NCI-H69 (cell line): ENCODE measurements at places on chromosomes 3 and 15.

GRCh38 chr3:127141921-127142730 is 50.8 kb upstream of the PRR23E start:
- DNase-seq: peak; percentile 87

- DNase-seq: no peak
Observed at GRCh38 chr3:108755686-108756085, 1.5 kb downstream of the RETNLB start.

DNA sequence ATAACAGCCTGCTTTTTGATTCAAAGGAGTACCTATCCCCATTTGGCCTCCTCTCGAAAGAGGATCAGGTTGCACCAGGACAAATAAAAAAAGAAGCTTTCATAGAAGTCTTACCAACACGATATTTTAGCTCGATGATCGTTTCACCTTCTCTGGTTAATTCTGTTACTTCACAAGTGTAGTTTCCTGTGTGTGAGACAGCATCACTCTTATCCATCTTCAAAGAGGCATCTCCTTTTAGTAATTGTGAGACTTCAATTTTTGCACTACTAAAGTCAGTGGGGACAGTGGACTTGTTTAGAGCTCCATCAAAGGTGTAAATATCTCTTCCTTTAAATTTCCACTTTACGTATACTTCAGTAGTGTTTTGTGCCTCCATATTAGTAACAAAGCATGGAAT is 11.0 kb downstream of the CD47 start:
- no peak for DNase-seq

- DNase-seq: peak; percentile 28
Observed at GRCh38 chr3:105686278-105686897, 182.4 kb downstream of the CBLB start.

DNA sequence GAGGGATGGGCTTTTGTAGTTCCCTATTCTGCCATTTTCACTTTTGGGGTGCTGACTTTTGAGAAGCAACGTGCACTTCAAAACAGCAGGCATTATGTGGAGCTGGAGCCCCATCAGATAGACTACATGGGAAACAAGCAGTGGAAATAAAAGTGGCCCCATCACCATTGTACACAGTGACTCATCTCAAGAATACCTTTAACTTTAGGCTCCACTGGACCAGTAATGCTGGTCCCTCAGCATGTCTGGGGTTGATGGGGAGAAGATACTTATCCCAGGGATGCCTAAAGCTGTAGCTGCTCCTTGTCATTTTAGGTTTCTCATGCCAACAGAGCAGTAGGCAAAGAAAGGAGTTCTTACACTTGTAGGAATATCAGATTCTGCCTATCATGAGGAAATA is 45.0 kb downstream of the LSM3 start:
- DNase-seq: no peak

DNA sequence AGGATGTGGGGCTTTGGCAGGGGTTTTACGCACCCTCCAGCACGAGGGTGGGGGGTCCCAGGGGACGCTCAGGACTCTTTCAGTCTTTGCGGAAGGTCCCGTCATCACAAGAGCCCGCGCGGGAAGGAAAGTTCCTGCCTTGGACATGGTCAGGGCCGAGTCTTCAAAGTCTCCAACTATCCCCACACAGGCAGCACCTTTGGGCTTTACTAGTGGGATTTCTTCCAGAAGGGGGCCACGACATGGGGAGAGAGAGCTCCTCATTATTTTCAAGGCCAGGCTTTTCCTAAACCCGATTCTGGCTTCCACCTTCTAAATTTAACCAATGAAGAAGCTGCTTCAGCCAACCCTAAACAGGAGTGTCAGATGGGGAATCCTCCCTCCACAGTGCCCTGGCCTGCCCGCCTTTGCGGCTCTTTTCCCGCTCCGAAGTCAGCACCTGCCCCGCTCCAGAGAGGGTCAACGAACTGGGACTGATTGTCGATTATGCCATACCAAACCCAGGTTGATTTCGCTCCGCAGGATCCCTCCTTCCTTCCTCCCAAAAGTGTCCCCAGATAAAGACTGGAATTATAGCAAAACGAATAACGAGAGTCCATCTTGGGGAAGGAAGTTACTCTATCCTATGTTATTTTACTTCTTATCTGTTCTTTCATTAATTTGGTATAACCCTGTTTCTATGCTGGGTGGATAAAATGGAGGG is 11.0 kb downstream of the SHOX2 start:
- DNase-seq: no peak

DNA sequence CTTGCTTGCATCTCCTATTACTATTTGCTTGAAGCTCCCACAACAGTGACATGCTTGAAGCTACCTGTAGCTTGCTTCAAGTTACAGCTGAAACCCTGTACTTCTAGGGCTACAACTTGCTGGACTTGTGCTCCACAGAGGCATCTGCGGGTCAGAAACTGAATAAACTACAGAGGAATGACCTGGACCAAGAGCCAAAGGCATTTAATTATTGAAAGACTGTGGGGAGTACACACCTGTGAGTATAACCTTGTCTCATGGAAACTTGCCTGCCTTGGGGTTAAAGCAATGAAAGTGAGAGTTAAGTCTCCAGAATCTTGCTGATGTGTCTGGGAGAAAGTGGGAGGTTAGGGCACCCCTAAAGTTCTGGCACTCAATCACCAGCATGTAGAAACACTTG is 69.8 kb downstream of the UMPS start:
- DNase-seq: no peak

GRCh38 chr15:80614711-80615360 is 80.3 kb upstream of the ABHD17C start:
- DNase-seq: no peak

DNA sequence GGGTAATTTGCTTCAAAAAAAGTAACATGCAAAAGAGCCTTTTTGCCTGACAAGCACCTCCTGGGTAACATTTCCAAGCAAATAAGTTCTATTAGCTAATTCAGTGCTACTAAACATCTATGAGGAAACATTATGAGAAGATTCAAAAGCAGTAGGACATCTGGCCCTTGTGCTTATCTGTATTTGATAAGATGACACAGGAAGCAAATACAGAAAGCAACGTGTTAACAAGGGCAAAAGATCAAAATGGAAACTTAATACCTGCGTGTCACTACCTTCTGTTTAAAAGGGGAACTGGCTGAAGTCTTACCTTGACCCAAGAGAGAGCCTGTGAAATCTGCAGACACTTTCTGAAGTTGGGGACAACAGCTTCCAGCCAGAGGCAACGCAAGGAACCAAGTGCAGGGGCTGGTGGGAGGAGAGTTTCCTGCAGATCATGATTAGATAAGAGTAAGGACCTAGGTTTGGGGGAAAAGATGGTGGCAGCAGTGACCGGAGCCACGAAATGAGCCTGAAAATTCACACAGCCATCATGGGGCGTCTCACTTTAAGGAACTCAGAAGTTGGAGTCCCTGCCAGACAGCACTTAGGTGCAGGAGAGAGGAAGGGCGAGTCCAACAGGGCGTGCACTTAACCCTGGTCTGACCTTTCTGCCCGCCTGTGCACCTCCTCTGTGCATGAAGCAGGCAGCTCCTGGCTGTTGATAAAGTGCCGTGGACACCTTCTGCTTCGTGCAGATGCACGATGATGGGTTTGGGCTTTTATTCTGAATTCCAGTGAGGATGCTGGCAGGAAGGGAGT is 153.6 kb upstream of the BHLHE40 start:
- no peak for DNase-seq

DNA sequence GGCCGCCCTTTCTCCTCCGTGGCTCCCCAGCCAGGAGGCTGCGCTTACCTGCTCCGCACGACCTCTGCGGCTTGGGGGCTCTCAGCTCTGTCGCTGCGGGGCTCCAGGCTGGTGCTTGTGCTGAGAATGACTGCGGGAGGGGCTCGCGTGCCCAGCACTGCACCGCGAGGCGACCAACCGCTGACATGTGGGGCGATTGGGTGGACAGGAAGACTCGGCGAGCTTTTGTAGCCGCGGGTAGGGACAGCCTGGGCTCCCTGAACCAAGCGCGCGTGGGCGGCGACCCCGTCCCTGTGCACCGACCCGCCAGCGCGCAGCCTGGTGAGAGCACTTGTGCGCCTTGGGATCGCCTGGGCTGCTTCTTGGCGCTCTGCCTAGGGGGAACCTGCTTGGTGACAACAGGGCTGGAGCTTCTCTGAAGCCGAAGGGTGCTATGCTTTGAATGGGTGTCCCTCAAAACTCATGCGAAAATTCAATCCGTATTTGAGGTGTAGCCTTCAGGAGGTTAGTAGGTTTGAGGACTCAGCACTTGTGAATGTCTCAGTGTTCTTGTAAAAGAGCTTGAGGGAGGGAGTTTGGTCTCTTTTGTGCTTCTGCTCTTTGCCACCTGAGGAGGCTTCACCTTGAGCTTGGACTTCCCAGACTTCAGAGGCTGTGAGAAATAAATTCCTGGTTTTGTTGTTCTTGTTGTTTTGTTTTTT is 50.4 kb downstream of the IL12A start:
- DNase-seq: peak; percentile 63

GRCh38 chr3:34858067-34858660 is 781.2 kb upstream of the ARPP21 start:
- DNase-seq: no peak

DNA sequence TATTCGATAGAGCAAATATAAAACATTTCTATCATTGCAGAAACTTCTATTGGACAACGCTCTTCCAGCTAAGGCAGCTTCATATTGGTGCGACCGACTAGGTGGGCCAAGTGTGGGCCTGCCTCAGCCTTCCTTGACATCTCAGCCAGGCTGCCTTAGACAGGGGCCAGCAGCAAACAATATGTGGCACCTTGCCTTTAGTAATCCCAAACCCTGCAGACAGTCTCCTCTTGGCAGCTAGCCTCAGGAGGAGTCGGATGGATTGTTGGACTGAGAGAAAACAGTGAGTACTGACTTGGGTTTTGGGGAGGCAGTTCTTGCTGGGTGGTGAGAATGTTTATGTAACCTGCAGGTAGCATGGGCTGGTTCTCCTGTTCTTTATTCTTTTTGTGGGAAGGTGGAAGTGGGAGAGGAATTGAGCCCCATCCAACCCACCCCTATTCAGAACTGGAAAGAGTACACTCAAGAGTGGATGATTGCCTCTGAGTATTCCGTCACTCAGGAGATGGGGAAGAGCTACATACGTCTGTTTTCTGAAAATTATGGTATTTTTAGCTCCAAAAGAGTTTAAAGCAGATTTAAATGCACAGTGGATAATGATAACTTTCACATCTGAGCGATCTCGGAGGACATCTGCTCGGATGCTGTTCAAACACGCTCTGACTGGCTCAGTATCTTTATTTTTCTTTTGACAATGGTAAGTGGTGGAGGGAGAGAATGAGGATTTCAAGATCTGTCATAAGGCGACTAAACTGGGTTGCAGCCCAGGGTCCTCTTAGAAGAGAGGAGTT is 47.2 kb downstream of the GPD1L start:
- no peak for DNase-seq

DNA sequence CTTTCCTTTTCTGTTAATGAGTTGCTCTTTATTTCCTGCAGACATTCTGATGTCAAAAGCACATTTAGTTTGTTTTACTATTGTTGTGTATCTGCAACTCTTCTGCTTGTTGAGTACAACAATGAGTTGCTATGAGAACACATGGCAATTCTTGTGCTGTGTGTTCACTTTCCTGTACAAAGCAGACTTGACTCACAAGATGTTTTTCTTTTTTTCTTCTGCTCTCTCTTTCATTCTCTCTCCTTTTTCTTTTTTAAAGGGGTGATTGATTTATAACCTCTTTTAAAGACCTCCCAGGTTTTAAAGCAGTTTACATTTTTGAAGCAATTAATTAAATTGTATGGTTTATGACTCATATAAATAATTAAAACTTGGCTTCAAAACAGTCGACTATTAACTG is 31.6 kb upstream of the ABHD10 start:
- peak; percentile 3 for DNase-seq

DNA sequence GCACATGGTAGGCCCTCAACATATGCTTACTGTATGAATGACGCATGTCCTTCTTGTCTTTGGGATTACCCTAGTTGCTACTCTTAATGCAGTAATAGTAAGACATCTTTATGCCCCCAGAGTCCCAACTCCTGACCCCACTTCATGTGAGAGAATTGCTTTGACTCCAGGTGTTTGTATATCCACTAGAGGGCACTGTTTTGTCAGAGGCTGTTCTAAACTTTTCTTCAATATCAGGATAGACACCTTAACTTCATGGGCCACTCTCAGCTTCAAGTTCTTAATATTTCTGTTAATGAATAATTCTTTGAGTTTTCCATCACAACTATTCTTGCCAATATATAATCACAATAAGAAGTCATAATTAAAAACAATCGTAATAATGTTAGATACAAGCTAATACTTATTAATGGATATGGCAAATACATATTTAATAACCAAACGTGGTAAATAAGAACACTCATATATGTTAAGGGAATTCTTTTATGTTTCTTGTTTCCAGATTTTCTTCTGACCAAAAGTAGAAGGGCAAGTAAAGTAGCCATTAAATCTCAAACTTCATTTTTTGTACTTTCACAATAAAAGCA is 337.2 kb upstream of the DNAJC19 start:
- peak; percentile 67 for DNase-seq

GRCh38 chr3:18751514-18751913 is 326.4 kb upstream of the SATB1 start:
- peak; percentile 93 for DNase-seq

DNA sequence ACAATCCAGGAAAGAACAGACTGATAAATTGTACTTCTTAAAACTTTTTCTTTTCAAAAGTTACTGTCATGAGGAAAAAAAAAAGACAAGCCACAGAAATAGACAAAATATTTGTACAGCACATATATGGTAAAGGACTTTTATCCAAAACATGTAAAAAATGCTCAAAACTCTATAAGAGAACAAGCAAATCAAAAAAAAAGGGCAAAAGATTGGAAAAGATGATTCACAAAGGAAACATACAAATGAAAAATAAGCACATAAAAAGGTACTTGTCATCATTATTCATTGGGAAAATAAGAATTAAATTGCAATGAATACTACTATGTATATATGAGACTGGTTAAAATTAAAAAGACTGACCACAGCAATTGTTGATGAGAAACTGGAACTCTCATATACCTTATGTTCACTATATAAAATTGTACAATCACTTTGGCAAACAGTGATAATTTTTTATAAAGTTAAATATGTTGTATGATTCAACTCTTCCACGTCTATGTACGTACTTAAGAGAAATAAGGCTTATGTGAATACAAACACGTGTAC is 39.7 kb downstream of the DIPK2A start:
- no peak for DNase-seq

GRCh38 chr15:48168616-48169015 is 9.5 kb downstream of the MYEF2 start:
- DNase-seq: no peak

- no peak for DNase-seq
Observed at GRCh38 chr15:48622237-48622636, 23.3 kb downstream of the FBN1 start.

- no peak for DNase-seq
Observed at GRCh38 chr15:34065261-34065660, 26.3 kb upstream of the AVEN start.

DNA sequence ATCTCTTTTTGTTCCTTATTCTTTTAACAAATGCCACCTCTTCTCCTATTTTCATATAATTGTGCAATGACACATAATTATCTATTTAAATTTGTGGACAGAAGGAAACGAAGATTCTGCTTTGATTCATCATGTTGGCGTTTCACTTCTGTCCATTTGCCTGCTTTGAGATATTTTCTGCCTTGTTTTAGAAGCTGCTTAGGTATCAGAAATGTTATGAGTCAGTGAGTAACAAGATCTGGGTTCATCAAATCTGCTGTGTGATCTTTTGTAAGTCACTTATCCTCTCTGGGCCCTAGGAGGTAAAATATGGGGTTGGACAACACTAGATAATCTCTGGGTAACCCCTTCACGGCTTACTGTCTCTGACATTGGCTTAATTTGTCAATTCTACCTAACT is 7.3 kb upstream of the MINDY4B start:
- DNase-seq: no peak
